ENCODE measurements at places on chromosomes 6 and 20.

GRCh38 chr20:52904837-52905236, 67.3 kb upstream of the TSHZ2 start:
- no peak for DNase-seq

DNA sequence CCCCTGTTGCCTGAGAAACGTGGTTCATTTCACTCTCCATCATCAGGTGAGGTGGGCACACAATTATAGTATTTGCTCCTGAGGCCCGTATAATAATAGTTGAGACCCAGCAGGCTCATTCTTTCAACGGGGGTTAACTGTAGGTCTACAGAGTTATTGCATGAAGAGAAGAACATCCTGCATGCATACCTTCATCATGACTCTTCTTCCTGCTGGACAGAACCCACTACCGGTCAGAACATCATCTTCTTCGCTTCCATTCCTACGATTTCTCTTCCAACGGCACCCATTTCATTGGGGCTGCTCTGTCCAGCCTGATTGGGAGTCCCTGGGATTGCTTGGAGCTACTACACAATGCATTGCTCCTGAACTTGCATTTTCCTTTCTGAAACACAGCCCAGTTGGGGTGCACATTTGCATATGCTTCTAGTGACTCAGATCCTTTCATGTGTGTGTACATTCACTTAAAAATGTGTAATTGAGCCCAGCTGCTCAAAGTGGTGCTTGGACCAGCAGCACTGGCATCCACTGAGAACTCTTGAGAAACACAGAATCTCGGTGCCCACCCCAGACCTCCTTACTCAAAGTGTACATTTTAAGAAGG, 57.4 kb downstream of the SLC24A3 start:
- DNase-seq = no peak

GRCh38 chr6:43773050-43773979, 3.3 kb downstream of the VEGFA start:
- peak; percentile 17 for DNase-seq

DNA sequence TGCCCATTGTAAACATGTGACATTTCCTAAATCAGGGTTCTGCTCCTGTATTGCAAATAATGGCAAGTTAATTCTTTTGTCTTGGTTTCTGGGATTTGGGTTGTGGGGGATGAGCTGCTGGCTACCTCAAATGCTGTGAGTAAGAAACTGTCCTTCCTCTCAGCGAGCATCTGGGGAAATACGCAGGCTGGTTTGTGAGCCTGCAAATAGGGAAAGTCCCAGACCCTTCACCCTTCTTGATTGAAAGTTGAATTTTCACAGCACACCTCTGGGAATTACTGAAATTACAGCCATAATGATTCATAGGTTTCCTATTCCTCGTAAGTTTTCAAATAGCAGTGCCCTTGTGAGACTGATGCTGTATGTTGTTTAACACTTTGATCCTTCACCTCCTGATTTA, 138.1 kb downstream of the TBXT start:
- no peak for DNase-seq

DNA sequence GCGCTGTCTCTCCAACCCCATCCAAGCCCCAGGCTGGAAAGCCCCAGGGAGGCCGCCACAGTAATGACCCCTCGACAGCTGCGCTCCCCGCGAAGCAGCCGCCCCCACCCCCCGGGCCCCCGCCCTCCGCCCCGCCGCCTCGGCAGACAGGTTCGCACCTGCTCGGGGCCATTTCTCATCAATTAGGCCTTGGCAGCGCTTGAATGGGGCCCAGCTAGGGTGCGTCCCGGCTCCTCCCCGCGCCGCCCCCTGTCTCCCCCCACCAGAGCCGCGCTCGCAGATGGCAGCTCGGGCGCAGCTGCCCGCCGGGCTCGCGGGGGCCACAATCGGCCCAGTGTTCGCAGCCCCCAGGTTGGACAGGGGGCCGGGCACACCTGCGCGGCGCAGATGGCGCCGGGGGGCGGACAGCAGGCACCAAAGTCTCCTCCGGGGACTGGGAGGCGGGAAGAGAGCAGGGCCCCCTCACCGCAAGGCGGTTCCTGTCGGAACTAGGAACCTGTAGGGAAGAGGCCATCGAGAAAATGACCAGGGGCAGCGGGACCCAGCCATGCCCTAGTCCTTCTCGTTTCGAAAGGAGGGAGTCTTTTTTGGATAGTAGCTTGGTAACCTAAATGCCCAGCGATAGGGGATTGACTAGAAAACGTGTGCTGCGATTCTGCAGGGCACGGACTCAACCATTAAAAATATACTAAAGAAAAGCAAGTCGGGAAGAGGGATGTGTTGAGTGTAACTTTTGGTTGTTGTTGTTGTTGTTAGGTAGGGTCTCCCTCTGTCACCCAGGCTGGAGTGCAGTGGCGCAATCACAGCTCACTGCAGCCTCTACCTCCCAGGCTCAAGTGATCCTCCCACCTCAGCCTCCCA, 83.2 kb upstream of the EYA2 start:
- no peak for DNase-seq

DNA sequence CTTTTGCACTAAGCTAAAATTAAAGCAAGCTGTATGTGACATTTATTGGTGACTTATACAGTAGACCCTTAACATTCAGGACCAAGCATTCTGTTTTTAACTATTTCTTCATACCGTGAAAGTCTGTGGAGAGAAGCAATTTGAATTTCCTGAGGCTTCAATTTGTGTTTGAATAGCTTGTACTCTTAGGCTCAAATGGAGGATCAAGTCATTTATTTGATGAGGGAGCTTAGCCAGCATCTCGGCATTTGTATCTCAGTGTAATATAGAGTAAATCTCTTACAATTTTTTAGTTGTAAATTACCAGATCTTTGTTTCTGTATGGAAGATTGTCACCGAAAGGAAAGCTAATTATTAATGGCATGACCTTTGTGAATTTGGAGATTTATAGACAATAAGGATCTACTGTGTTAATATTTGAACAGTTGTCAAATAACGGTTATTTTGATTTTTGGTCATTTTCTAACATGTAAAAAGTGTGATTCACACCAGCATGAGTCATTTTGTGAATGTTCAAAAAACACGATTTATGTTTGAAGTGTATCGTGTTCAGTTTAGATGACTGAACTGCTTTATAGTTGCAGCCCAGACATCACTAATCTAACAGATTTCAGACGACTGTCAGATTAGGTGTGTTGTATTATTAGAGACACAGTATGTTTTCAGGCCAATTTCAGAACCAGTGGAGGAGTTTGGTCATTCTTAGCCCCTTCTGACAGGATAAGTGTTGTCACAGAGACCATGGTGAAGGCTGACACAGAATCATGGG, 332.9 kb downstream of the CDKAL1 start:
- no peak for DNase-seq

GRCh38 chr20:45016089-45016671, 49.9 kb downstream of the STK4 start:
- no peak for DNase-seq

DNA sequence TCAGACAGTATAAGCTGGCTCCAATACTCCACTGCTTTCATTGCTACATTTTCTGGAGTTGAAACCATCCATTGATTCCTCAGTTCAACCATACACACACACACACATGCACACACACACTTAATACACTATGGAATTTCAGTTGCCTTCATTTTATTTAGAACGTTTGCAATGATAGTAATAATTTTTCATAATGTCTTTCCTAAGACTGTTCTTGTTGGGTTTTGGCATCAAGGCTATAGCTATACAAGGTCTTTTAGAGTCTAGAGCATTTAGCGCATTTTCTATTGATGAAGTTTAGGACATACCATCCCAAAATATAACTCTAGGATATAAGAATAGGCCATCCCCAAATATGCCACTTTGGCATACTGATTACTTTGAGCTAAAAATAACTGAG, 15.5 kb upstream of the TPD52L1 start:
- no peak for DNase-seq

- no peak for DNase-seq
These were observed 566.5 kb upstream of the IRAK1BP1 start for GRCh38 chr6:78300885-78301284.

- no peak for DNase-seq
These were observed 28.5 kb downstream of the ERMARD start for GRCh38 chr6:169779896-169780295.

DNA sequence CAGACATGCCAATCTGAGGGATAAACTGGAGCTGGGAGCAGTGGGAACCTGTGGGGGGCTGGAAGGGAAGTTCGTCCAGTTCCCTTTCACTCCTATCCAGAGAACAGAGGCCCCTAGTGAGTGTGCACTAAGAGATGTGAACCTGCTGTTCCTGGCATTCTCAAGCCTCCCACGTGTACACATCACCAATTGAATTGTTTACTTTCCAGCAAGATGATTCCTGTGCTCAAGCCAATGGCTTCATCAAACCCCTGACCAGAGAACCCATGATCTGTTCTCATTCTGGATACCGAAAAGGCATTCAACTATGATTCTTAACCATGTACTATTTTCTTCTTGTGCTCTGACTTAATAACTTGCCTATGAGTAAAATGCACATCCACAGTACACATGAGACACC, 10.2 kb upstream of the SLC22A3 start:
- no peak for DNase-seq

DNA sequence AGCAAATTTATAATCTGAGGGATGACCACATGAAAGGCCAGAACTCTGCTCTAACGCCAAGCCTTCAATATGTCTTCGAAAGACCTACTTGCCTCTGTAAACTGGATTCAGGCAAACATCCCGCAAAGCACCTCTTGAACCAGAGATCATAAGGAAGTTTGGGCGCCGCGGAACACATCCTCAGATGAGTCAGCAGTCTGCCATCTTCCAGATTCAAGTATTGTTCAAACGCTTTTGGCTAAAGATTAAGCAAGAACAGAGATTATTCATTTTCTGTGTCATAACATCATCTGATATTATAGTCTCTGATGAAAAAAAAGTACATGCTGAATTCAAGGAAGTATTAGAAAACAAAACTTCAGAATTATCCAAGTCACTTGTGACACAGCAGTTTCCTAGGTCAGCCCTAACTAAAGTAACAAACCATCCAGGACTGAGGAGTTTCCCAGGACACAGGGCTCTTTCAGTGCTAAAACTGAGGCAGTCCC, 20.8 kb downstream of the TBC1D7 start:
- no peak for DNase-seq

DNA sequence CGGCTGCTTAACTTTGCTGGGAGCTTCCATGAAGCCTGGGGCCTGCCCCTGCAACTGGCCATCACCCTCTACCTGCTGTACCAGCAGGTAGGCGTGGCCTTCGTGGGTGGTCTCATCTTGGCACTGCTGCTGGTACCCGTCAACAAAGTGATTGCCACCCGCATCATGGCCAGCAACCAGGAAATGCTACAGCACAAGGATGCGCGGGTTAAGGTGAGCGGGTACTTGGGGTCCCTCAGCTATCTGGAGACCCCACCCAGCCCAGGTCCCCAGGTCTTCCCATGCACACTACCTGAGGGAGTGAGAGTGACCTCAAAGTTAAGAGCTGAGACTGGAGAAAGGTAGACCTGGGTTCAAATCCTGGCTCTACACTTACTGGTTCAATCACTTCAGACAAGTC, 5.8 kb downstream of the ABCC10 start:
- no peak for DNase-seq

DNA sequence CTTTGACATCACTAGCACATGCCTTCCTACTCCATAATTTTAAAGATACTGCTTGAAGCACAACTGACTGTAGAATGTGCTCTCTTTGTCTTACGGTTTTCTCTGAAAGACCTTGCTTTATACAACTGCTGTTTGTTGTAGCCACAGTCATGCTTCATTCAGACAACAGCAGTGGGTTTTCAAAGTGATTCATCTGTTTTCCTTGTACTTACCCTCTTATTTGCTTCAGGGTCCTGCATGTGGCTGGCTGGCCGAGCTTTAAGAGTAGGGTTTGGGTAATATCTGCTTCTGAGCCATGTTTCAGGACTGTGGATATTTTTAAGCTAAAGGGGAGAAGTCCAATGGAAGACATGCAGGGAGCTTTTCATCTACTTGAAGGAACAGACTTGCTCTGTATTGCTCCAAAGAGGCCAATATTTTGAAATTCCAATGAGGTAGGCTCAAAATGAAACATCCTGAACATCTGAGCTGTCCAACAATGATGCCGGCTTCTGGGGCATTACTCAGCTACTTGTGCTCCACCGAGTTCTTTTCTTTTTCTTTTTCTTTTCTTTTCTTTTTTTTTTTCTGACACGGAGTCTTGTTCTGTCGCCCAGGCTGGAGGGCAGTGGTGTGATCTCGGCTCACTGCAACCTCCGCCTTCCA, 160.2 kb upstream of the SGK1 start:
- no peak for DNase-seq

DNA sequence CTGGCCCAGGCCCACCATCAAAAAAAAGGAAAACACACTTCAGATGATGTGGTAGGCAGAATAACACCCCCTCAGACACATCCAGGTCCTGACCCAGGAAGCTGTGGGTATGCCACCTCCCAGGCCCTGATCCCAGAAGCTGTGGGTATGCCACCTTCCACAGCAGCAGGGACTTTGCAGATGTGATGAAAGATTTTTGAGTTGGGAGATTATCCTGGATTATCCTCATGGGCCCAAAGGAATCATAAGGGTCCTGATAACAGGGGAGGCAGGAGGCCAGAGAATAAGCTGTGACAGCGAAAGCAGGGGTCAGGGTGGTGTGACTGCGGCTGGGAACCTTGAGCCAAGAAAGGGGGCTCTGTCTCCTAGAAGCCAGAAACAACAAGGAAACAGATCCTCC, 55.0 kb downstream of the BMP7 start:
- no peak for DNase-seq

DNA sequence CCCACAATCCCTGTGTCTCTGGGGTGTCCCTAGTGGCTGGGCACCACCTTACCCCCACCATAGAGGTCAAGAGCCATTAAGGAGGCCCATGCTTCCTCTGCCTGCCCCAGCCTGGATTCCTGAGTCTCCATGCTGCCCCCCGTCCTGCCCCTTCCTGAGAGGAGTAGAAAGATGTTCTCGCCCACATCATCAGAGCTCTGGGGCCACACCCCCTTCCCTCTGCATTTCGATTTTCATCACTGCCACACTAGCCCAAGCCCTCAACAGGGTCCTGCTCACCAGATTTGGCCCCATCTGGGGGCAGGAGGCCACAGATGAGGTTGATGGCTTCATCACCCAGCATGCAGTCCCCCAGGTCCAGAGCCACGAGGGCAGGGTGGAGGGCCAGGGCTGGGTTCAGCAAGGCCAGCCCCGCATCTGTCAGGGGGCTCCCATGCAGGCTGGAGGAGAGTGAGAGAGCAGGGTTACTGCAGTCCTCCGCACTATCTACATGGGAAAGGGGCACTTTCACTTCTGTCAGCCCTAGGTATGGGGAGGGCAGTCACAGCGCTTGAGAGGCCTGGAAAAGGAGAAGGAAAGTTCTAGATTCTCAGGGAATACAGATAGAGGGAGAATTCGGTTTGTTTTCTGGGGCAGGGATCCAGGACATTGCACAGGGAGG, 1.5 kb downstream of the LRRC73 start:
- DNase-seq = no peak

DNA sequence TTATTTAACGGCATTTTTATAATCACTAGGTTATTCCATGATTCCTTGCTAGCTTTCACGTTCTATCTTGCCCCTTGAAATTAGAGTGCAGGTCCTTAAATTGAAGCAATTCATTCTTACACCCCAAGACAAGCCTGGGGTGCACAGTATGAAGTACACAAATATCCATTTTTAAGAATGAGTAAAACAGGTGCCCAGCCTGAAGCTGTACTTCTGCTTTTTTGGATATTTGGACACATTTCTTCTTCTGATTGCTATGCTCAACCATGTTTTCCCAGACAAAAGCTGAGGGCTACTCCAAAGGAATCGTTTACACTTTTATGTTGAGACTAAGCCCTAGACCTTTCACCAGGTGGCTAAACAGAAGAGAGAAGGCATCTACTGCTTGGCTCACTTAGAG, 7.9 kb upstream of the TAGAP start:
- DNase-seq = no peak

Measured in NCI-H446 treated with DMSO at 0.1 percent for 48 hours (cell line).